ENCODE measurements at places on chromosomes 5 and 9.

DNA sequence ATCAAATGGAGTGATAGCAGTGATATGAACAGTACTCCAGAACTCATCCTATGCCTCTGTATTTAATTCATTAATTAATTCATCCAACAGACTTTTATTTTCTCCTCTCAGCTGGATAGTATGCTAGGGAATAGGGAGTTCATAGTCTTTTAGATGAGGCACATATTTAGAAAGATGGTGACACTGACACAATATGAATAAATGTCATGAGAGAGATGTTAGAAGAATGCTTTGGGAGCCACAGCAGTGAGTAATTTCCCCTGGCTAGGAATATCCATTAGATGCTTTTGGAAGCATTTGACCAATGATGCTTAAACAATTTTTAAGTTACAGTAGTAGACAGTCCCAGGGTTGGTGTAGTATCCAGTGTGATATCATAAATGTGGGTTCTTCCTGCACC lies 428.7 kb upstream of the SGCD start:
- no peak for DNase-seq

DNA sequence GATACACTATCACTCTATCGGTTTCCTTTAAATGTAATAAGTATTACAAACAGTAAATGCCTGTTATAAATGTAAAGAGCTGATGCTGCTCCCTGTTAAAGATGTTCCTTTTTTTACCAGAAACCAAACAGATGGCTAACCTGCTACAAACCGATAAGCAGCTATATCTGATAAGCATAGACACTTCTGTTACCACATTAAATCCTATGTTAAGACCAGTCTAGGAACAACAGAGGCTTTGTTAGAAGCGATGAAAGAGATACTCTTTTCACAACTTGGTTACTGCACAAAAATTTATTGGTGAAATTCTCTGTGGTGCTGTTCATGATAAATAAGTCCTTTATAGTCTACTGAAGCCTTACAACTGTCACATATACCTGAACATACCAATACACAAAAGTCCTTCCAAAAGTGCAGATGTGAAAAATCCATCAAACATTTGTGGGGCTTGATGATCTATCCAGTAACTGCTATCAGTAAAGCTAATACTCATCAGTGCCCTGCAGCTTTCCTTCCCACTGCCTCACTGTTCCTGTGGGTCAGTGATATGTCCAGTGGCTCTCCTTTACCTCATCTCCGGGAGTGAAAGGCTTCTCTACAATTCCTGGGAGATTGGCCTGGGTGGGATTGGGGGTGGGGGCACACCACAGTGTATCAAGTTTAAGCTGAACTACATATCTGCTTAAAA lies 25.8 kb upstream of the PRXL2C start:
- no peak for DNase-seq

DNA sequence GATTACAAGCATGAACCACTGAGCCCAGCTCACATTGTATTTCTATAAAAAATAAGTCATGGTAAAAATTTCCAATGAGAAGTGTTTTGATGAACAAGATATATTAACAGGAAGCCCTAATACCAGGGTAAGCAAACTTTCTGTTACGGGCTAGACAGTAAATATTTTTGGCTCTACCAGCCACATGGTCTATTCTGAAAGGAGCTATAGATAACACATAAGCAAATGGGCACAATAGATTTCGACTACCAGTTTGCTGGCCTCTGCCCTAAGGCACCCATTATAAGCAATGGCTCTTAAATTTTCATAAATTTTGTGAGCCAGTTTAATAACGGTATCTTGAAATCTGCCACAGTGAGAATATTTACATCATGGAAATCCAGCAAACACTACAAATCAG lies 8.1 kb downstream of the UBQLN1 start:
- DNase-seq, result no peak

DNA sequence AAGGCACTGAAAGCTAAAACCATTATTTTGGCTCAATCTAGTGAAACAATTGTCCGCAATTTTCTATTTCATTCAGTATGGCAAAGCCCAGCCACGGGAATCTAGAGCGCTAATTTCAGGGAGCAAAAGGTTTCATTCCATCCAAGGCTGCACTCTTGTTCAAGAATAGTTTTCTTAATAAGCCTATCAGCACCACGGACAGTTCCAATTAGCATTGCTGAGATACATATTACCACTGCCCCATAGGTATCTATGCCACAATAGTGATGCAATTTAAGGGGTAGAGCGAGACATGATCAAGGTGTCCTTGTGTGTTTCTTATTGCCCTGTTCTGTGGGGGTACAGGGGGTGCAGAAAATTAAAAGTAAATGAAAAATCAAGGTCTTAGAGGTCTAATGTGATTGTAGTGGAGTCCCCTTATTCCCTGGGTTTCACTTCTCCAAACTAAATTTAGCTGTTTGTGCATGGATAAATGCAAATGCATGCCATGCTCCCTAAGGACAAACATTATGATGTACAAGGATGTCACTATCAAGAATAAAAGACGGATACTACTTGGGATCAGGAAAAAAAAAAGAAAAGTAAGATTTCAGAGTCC lies 45.5 kb downstream of the SPOCK1 start:
- DNase-seq, result no peak

DNA sequence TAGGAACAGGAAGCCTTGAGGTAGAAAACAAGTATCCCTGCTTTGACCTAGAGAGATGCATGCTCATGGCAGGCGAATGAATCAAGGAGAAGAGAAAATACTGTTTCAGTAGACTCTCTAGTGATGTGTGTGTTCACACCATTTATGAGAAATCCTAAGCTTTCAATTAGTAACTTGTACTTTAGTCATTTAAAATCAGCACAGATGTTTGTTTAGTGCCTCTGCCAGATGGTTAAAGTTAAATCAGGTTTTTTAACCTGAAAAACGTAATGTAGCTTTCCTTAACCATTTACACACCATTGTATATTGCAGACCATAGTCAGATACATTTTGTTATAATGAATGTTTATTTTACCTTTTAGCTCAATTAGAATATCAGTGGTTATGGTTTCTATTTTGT lies 5.0 kb downstream of the TJP2 start:
- DNase-seq, result no peak

DNA sequence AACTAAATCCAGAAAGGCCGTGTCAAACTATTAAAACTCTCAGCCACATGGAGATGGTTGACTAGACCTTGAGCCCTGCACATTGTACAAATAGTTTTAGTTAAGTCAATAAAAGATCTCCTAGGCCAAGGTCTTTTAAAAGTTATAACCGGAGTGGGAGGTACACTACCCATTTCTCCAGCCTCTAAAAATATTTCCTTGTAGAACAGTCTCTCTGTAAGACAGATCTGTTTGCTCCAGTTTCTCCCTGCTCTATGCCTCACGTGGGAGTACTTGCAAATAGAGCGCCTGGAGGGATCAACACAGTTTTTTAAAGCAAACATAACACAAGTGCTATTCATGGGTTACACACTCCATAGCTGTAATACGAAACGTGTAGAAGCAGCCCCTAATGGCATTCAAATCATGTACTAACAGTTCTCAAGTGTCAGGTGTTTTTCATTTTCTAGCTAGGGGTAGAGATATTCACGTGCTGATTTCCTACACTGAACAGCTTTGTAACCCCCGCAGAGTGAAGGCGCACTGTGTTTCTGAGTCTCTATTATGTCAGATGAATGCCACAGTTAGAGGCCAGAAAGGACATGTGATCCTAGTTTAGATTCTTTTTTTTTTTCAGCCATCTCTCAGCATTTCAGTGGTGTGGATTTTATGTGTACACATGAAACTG lies 703.4 kb upstream of the GRAMD2B start:
- DNase-seq, result no peak

GRCh38 chr9:135565636-135566035 lies 4.1 kb downstream of the PAEP start:
- no peak for DNase-seq

- DNase-seq, result no peak
These were observed 739.3 kb upstream of the ZNF608 start for GRCh38 chr5:125485771-125486170.

GRCh38 chr9:124306098-124306735 lies 48.5 kb downstream of the NEK6 start:
- no peak for DNase-seq

DNA sequence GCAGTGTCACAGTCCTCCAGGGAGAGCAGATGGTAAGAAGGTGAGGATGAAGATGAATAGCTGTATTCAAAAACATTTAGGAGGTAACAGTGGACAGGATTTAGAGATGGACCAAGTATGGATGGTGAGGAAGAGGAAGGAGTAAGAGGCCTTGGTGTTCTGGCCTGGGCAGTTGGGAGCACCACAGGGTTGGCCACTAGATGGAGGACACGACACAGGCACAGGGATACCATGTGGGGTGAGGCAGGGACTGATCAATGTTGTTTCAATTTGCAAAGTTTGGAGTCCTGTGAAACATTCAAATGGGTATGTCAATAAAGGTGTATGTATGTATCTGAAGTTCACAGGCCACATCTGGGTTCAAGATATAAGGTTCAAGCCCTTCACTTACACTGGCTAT lies 141.1 kb upstream of the RASEF start:
- DNase-seq, result no peak

DNA sequence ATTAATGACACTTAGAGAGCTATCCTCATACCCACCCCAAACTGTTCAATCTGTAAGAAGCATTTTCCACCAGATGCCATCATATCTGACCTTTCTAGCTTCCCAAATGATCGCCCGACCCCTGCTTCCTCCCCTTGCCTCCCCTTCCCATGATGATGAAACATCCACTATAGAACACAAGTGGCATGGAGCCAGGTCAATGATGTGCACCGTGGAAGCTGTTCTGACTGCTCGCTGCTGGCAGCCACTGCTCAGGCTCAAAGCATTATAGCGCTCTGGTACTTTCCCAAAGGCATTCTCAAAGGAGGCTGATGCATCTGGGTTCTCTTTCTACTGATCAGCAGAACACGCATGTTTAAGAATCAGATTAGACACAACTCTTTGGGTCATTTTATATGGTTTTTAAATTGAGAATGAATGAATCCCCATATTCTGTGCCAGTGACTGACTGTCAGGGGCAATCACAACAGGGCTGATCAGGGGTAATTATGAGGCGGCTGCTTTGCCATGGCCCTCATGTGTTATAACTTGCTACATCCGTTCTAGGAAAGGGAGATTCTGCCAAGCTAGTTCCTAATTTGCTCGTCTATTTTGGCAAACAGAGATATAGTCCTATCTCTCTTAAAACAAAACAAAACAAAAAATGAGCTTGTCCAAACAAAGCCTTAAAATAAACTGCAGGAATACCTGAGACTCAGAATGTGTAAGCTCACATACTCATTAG lies 343.7 kb downstream of the ENC1 start:
- no peak for DNase-seq

DNA sequence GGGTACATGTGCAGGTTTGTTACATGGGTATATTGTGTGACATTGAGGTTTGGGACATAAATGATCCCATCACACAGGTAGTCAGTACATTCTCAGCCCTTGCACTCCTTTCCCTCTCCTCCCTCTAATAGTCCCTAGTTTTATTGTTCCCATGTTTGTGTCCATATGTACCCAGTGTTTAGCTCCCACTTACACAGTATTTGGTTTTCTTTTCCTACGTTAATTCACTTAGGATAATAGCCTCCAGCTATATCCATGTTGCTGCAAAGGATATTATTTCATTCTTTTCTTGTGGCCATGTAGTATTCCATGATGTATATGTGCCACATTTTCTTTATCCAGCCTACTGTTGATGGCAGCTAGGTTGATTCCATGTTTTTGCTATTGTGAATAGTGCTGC lies 27.4 kb downstream of the CNOT6 start:
- no peak for DNase-seq

GRCh38 chr5:176574297-176574591 lies 25.1 kb downstream of the CDHR2 start:
- no peak for DNase-seq

GRCh38 chr5:159547466-159548195 lies 217.3 kb upstream of the IL12B start:
- no peak for DNase-seq

DNA sequence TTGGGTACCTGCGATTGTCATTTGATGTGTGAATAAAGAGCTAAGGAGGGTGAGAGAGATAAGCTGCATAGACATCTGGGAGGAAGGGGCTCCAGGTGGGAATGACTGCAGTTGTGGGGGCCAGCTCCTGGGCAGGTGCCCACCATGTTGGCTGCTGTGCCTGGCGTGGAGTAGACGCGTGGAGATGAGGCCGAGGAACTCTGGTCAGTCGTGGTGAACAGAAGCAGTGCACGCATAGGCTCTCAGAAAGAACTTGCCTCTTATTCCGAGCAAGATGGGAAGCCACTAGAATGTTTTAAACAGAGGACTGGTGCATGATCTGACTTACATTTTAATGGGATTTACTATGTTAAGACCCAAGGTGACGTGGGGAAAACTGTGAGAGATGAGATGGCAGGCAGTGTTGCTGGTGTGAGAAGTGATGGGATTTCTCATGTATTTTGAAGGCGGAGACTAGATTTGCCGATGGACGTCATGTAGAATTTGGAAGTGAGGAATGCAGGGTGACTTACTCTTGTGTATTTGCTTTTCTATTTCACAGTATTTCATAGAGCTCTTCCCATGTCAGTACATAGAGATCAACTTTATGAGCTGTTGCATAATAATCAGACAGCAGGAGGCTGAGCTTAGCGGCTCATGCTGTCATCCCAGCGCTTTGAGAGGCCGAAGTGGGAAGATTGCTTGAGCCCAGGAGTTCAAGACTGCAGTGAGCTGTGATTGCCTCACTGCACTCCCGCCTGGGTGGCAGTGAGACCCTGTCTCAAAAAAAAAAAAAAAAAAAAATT lies 71.1 kb downstream of the EHMT1 start:
- DNase-seq, result no peak

GRCh38 chr5:952597-953271 lies 55.9 kb upstream of the NKD2 start:
- no peak for DNase-seq

GRCh38 chr5:130096483-130096882 lies 192.2 kb downstream of the CHSY3 start:
- DNase-seq, result no peak

DNA sequence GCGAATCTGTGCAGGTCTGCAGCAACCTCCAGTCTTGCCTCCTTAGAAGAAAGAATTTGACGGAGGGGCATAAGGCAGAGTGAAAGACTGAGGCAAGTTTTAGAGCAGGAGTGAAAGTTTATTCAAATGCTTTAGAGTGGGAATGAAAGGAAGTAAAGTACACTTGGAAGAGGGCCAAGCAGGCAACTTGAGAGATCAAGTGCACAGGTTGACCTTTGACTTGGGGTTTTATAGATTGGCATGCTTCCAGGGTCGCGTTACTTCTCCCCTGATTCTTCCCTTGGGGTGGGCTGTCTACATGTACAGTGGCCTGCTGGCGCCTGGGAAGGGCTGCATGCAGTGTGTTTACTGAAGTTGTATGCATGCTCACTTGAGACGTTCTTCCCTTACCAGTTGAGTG lies 127.2 kb upstream of the FER start:
- DNase-seq, result no peak

GRCh38 chr5:151477101-151477500 lies 29.7 kb downstream of the SLC36A1 start:
- no peak for DNase-seq

GRCh38 chr9:132546148-132547051 lies 36.0 kb upstream of the BARHL1 start:
- DNase-seq, result no peak

All from activated CD4-positive, alpha-beta T cell treated with anti-CD3 and anti-CD28 coated beads, Interleukin-2, amount 50 U/mL, for 48 hours (primary cell).